Activated T-helper 2 cell treated with anti-CD3 and anti-CD28 coated beads, Interferon-gamma antibody, Interleukin-2, Interleukin-4, amounts not matched to agents 10 μg/mL and 5 μg/mL and 100 μg/mL, durations not matched to agents 14 hours and 24 hours and 36 hours (primary cell): ENCODE measurements at places on chromosomes 3 and 15. TPM values are rescaled to one million over a fixed set of nuclear protein-coding genes. Genes with fewer than 3 reads are reported as not detected.

The SNAPC5 gene
- 23.2 and 23.9 TPM in 2 replicates for total RNA-seq

DNA sequence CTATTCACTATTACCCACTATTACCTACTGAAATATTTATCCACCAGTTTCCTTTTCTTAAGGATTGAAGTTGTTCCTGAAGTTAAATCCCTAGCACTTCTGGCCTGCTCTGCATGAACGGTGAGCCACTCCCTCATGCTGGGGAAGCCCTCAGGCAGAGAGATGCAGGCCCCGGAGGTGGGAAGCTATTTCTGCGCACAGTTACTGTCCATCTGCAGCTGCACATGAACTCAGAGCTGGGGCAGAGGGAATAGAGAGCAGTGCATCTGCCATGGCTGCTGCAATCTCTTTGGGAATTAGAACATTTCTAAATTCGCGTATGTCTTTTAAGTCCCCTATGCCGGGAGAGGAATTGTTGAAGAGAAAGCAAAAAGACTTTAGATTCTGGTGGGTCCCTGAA, 6.3 kb upstream of the GALNT15 start:
- no peak for DNase-seq

DNA sequence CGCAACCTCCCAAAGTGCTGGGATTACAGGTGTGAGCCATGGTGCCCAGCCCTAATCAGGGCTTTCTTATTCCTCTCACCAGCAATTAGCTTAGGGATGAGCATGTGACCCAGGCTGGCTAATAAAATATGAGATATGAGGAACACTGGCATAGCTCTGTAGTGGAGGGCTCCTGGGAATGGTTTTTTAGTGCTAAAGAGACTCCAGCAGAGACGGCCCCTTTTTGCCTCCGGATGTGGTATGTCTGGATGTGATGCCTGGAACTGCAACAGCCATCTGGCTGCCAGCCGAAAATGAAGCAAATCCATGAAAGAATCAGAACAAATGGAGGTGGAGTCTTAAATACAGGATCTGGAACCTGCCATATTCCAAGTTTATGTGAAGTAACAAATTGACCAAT, 69.1 kb upstream of the MAGI1 start:
- no peak for DNase-seq

GRCh38 chr3:136559896-136560295, 192.3 kb downstream of the STAG1 start:
- no peak for DNase-seq

GRCh38 chr15:60255390-60255789, 142.4 kb downstream of the ANXA2 start:
- DNase-seq = no peak

DNA sequence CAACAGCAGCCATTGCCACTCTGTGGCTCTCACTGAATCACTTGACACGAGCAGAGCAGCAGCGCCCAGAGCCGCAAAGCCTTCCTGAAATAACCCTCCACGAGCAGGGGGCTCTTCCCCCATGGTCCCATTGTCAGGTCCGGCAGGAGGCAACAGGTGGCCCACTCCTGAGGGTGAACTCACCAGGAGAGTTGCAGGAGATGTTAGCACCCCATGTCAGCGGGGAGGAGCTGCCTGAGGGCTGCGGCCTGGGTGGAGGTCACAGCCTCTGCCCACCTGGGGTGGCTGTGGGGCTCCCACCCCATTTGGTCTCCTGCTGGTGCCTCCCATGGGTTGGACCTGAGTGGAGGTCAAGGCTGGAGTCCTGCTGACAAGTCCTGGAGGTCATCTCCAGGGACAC, 12.3 kb upstream of the C3orf22 start:
- DNase-seq = no peak

DNA sequence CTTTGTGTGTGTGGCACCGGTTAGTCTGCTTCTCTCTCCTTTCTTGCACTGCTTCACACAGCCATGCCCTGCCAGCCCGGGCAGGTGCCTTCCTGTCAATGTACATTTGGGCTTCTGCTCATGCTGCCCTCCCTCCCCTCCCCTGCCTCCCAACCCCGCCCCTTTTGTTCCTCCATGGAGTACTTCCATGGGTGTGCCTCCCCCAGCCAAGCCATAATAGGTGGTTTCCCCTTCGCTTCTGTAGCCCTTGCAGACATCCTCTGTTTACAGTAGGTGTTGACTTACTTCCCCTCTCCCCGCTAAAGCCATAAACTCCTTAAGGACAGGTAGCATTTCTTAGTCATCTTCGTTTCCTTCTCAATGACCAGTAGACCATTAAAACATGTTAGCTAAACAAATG, 31.8 kb upstream of the CRTC3 start:
- no peak for DNase-seq

DNA sequence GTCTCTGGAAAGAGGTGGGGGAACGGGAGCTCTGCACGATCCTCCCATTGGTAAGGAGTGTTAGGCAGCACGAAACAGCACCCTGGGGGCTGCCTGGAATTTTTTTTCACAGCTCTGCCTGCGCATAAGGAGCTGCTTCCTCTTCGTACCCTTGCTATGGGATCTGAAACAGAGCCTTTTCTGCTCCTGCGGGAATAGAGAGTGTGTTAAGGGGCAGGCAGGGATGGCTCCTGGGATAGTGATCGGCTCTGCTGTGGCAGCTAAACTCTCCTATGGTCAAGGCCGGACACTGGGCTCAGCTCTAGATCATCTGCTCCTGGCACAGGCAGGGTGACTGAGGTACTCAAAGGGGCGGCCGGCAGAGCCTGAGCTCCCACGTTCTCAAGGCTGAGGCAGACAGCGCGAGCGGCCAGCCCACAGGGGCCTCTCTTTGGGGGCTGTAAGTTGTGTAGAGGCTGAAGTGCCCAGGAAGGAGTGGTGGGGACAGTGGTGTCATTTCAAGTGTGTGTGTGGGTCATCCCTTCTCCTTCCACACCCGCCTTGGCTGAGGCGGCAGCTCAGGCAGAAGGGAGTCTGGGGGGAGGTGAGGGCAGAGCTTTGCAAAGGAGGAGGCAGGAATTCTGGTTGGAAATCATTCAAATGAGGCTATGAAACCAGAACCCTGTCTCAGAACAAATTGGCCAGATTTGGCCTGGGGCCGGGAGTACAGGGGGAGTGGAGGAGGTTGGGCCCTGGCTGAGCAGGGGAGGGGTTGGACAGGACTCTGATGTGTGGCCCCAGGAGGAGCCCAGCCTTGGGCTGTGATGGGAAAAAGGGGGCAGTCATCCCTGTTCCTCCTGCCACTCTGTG, 31.0 kb downstream of the EPHB3 start:
- DNase-seq = no peak

- DNase-seq = no peak
Observed at GRCh38 chr3:27729325-27729724, 7.2 kb upstream of the EOMES start.

- no peak for DNase-seq
Observed at GRCh38 chr15:36363335-36363734, 216.1 kb upstream of the CDIN1 start.

DNA sequence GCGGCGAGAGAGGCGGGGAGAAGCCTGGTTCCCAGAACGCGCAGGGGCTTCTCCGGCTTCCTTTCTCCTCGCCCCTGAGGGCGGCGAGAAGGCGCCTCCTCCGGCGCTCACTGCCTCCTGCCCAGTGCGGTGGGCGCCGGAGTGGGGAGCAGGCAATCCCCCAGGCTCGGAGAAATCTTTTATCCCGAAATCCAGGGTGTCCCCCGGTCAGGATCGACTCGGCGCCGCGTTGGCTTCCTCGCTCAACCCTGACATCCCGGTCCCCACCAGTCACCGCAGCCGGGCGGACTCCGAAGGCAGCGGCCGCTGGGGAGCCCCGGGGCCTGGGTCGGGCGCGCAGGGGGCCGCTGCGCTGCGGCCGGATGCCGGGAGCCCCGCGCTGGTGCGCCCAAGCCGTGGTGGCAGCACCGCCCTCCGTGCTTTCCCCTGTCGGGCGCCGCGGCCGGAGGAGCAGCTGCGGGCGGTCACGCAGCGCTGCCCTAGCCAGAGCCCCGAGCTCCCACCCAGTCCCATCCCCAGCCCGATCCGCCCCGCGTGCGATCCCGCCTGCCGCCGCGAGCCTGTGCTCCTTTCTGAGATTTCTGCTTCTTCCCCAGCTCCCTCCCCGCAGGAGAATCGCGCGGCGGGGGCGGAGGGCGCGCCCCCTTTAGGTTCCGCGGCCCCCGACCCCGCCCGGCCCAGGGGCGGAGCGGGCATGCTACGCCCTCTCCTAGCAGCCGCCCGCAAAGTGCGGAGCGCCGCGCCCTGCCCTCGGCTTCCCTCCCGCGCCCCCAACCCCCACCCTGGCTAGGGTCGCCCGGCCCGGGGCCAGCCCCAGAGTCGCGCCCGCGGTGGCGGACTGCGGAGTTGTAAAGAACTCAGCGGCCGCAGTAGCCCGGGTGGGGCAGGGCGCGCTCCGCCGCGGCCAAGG, 683 bp upstream of the CACNA2D3 start:
- no peak for DNase-seq

DNA sequence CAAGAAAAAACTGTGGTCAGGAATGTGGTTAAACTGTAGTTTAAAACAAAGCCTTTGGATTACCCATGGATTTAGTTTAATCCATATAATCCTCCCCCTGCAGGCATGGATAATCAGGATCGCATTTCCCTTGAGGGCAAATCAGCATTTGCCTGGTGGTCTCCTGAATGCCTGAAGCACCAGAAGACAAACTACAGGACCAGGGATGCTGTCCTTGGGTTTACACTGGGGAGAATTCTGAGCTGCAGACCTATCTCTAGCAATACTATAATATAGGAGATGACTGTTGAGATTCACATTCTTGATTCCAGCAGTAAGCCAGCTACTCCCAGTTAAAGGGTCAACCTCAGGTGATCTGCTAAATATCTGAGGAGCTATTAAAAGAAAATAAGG, 10.6 kb downstream of the PIK3CB start:
- DNase-seq = no peak

DNA sequence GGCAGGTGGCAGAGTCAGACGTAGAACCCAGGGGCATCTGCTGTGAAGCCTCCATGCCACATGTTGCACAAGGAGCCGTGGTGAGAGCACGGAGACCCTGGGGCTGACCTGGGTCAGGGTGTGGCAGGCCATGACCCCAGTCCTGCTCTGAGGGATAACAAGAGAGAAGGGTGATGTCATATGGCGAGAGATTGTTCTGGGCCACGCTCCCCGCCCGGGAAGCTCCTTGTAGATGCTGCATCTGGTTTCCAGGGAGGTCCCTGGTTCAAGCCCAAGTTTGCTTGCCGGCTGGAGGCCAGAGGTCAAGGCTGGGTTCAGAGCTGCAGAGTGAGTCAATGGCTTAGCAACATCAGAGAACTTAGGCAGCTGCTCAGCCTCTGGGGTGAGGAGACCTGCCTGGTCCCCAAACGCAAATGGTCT, 17.3 kb downstream of the FGD5 start:
- DNase-seq = no peak

- no peak for DNase-seq
Observed at GRCh38 chr3:99776516-99777209, 41.0 kb upstream of the CMSS1 start.

The TTBK2 gene
- total RNA-seq = 13.0 and 13.1 TPM in 2 replicates

The VIPR1 gene
- 0.51 and 0.52 TPM in 2 replicates for total RNA-seq

DNA sequence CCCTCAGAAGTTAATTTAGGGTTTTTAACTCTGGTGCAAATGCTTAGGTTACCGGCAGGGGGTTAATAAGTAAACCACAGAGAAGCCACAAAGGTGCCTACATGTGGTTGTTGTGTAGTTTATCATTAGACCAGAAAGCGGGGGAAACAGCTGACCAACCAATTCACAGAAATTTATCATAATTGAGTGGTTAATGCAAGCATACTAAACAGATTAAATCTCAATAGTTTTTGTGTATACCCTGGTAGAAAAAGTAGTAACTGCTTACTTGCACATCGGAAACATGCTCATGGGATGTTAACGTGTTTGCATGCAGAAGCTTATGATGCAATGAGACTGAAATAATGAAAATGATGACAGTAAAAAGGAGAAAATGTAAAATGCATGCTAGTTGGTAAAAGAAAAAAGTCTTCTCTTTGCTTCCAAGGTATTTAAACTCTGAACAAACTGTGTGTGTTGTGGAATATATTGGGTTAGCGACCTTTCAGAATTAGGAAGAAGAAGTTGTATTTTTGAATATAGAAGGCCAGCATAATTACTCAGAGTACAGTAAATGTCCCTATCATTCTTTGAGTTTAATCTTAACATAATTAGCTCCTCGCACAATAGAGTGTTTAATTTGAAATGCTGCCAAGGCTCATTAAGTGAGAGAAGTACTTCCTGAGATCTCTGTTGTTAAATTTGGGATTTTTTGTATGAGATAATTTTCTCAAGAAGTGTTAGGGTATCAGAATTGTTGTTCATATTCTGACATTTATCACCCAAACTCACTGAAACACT, 316.2 kb downstream of the PTPRG start:
- DNase-seq = no peak

DNA sequence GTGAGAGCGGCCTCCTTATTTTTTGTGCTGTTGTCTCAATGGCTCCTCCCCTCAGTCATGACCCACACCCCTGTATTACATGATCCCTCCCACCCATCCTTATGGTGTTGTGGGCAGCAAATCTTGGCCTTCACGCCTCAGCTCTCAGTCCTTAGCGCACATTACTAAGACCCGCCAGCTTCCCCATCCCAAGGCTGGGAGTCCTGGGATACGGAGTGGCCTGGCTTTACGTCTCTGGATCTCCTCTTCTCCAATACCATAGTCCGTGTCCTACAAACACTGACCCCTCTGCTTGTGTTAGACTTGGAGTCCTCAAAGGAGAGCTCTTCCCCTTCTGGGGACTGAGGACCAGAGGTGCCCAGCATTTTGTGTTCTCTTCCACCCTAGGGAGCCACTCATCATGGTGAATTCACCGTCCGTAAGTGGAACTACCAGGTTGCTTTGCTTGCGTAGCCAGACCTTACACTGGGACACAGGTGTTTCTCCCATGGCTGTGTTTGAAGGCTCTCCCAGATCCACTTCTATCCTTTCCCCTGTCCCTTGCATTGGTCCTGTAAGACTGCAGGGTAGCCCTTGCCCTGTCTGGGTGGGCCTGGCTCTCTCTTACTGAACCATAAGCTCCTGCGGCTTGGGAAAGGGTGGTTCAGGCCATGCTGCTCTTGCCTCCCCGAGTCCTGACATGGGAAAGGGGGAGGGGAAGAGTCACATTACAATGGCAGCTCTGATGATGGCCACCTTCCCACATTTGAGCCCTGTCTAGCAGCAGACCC, 13.6 kb downstream of the GRM2 start:
- no peak for DNase-seq

GRCh38 chr3:53150247-53151085, 10.5 kb upstream of the PRKCD start:
- DNase-seq = no peak

The CNTN6 gene
- not detected in 2 replicates for total RNA-seq

DNA sequence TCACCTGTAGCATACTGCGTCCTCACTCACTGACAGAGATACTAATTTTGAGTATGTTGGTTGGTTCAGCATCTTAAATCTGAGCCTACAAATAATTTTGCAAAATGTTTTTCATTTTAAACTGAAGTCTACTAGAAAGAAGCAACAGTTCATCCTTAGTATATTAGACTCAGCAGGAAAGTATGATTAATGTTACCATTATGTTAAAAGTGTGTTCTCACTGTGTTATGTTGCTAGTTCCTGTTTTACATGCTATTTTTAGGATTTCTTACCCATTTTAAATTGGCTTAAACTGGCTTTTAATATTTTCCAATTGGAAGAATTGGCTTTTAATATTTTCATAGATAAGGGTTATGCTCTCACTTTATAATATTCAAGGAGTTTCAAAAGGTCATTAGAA, 25.7 kb downstream of the ACKR4 start:
- no peak for DNase-seq
